Stimulated activated CD8-positive, alpha-beta memory T cell treated with anti-CD3 and anti-CD28 coated beads, Interleukin-15, amount 100 ng/mL, for 24 hours (primary cell): ENCODE measurements at places on chromosomes 2 and 18.

- DNase-seq, result no peak
These were observed 219.5 kb downstream of the SOX11 start for GRCh38 chr2:5911718-5912117.

- no peak for DNase-seq
These were observed 15.4 kb upstream of the PMAIP1 start for GRCh38 chr18:59884351-59884750.

GRCh38 chr2:158975271-158975921 is 7.0 kb downstream of the TANC1 start:
- DNase-seq, result no peak

- no peak for DNase-seq
These were observed 203.4 kb upstream of the TRIB2 start for GRCh38 chr2:12513339-12513738.

- DNase-seq, result no peak
These were observed 230.8 kb downstream of the SEPTIN10 start for GRCh38 chr2:109382951-109383350.

DNA sequence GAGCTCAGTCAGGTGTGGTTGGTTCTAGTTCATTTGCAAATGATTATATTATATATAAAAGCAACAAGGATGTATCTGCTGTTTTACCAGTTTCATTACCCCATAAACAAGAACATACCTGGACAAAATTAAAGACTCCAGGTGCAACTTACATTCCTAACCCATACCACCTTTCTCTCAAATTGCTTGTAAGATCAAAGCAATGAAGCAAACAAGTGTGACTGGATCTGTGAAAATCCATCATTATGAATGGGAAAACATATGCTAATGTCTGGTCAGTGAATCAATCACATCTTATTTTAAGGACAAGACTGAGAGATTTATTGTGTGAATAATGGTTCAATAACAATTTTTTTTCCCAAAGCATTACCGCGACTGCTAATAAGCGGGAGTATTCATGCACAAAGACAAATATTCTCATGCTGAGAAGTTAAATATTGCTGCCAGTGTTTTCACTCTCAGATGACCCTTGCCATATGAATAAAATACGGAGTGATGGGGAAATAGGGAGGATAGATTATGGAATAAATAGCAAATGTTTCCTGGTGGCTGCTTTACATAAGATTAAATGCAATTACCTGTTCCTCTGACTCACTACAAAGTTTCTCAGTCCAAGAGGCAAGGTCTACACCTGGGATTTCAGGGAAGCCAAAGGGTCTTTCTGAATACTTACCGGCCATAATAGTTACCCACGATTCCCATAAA is 59.3 kb downstream of the WDR75 start:
- no peak for DNase-seq

DNA sequence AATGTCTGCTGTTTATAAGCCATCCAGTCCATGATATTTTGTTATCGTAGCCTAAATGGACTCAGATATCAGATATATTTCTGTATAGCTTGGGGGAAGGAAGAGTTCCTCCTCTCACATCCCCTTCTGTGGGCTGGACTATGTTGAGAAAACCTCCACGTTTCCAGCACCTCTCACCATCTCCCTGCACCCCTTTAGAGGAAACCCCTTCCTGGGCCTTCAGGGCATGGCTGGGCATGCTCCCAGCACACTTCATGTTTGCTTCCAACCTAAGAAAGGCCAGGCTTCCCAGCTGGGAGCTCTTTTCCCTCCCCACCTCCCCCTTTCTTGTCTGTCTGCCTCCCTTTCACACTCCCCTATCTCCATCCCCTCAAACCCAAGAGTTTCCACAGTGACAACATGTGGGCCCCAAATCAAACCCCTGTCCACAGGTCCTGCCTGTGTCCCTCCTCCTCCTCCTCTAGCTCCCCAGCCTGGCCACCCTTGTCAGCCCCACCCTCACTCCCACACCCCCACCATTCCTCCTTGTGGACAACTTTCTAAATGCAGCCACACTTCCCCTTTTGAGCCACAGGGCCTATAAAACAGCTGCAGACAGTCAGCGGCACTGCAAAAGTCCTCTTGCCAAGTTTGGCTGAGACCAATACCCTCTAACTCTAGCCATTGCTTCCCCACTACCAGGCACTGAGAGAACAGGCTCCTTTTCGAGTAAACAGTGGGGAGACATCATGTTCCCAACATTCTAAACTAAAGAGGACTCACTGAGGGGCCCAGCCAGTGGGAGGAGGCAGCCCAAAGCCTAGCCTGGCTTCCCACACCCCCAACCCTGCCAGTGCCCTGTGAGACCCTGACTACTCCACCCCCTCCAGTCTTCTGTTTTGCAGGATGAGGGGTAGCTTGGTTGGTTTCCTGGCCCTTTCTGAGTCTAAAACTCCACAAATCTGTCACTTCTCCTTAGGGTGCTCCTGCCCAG is 120.5 kb downstream of the ZFP36L2 start:
- DNase-seq, result no peak

DNA sequence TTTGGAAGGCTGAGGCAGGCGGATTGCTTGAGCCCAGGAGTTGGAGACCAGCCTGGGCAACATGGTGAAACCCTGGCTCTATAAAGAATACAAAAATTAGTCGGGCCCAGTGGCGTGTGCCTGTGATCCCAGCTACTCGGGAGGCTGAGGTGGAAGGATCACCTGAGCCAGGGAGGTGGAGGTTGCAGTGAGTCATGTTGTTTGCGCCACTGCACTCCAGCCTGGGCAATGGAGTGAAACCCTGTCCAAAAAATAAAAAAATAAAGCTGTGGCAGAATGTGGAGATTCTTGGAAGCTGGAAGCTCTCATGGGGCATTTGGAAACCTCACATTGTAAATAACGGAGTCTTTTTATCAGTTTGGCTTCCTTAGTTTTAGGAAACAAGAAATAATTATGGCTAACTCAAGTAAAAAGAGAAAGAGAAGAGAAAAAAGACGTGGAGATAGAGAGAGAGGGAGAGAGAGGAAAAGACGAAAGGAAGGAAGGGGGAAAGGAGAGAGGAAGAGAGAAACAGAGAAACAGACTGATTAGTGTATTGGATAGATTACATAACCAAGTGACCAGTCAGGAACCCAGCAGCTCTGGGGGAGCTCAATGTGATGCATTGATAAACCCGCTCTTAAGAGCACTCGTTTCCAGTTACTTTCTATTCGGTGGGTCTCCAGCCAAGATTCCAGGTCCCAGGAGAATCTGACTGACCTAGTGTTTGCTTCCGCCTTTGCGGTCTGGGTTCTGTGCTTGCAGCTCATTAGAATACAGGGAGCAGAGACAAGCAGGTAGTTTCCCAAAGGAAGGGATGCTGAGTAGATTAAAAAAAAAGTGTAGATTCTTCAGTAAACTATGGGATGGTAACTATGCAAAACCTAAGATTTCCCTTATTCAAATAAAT is 1.1 kb upstream of the SPAST start:
- no peak for DNase-seq

- DNase-seq, result no peak
These were observed 203.1 kb downstream of the KLHL29 start for GRCh38 chr2:23588106-23588505.
